ENCODE measurements at places on chromosomes 12 and 14.

DNA sequence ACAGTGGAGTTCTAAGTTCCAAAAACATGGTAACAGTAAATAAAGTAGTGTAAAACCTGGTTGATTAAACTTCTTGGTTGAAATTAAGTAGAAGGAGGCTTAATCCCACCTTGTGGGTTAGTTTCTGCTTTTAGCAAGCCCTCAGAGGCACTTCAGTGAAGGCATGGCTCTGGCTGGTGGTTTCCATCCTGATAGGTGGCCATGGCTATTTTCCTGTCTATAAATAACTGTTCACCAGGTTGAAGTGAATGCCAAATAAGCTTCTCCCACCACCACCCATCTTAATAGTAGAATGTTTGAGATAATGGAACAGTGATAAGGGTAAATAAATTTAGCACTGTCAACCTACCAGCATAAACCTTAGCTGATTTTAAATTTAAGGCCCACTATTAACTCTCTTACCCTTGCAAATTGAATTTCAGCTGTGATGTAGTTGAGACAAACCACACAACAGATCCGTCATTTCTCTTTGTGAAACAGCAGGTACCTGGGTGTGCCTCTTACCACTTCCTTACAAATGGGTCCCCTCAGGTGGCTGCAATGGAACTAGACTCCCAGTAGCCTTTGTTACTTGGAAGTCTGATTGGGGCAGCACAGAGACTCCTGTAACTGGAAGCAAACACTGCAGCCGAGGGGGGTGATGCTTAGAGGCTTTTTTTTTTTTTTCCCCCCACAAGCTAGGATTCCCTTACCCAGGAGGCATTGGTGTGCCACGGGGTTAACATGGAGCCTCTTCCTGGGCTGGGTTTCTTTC lies 41.4 kb downstream of the DAAM1 start:
- no peaks in the 10 kb centered on the region for H3K36me3 ChIP-seq
- H3K4me1 ChIP-seq: no peaks in the 10 kb centered on the region
- no peak overlapping the region for H3K27ac ChIP-seq
- H3K27me3 ChIP-seq: no peaks in the 10 kb centered on the region
- no peak overlapping the region for H3K4me3 ChIP-seq

DNA sequence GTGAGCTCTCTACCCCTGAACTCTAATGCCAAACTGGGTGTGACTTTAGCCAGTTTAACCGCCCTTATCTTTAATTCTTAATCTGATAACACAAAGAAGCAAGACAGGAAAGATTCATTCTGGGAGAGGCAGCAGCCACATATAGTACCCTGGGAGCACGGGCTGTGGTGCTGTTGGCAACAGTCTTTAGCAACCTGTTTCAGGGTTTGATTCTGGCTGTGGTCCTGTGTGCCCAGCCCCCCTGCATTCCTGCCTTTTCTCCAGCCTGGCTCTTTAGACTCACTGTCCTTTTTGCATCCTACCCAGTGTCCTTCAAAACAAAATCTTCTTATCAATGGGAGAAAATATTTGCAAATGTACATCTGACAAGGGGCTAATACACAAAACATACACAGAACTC lies 275.2 kb downstream of the GXYLT1 start:
- no peak overlapping the region for H3K27ac ChIP-seq
- no peak overlapping the region for H3K4me3 ChIP-seq
- H3K36me3 ChIP-seq: no peaks in the 10 kb centered on the region
- DNase-seq: no peak

GRCh38 chr12:121823101-121823726 lies 19.4 kb downstream of the SETD1B start:
- H3K27me3 ChIP-seq: no peaks in the 10 kb centered on the region
- H3K27ac ChIP-seq: no peak overlapping the region
- no peak overlapping the region for H3K4me3 ChIP-seq
- peaks cover 83% of the 10 kb centered on the region for H3K36me3 ChIP-seq

- H3K27ac ChIP-seq: peak within 1 kb of the TSS; percentile 93
- DNase-seq: no peak
- H3K36me3 ChIP-seq: no peaks in the 10 kb centered on the region
- H3K4me1 ChIP-seq: no peaks in the 10 kb centered on the region
- peak within 1 kb of the TSS; percentile 68 for H3K4me3 ChIP-seq
Measured at GRCh38 chr14:26597589-26598080, at the start of gene NOVA1. NOVA1 (minus strand) TSS chr14:26598033; CDS start chr14:26597436, 597 bp downstream.

DNA sequence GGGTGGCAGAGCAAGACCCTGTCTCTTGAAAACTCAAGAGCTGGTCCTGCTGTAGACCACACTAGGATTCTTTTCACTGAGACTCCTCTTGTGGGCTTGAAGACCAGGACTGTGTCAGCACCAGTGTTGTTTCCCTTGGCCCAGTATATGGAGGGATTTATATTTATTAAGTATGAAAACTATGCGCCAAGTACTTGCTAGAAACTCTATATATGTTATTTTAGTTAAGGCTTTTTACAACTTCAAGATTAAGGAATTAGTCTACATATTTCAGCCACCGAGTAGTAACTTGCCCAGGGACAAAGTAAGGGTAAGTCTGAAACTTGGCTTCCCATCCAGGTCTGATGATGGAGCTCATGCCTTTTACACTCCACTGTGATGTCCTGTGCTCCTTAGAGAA lies 488.4 kb downstream of the PCNX1 start:
- H3K4me1 ChIP-seq: no peaks in the 10 kb centered on the region
- H3K27ac ChIP-seq: no peak overlapping the region
- H3K27me3 ChIP-seq: no peaks in the 10 kb centered on the region
- DNase-seq: no peak
